ENCODE measurements at places on chromosomes 7 and 10. TPM values are rescaled to one million over a fixed set of nuclear protein-coding genes. Genes with fewer than 3 reads are reported as not detected.

Gene METTL2B
- total RNA-seq = 22.7 TPM

DNA sequence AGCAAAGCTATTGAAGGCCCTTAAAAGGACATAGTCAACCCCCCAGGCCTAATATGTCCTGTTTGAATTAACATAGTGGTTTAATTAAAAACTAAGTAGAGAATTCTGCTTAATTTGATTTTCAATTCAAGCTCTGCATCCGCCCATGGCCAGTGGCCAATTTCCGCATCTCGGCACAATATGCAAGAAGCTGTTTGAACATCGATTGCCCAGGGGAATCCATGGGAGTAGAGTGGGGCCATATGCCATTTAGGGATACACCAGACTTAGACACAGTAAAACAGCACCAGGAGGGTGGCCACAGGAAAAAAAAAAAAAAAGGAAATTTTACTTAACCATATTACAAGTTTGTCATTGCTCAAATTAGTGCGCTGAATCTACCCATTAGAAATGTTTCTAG is 100.4 kb downstream of the LMBR1 start:
- DNase-seq = no peak

DNA sequence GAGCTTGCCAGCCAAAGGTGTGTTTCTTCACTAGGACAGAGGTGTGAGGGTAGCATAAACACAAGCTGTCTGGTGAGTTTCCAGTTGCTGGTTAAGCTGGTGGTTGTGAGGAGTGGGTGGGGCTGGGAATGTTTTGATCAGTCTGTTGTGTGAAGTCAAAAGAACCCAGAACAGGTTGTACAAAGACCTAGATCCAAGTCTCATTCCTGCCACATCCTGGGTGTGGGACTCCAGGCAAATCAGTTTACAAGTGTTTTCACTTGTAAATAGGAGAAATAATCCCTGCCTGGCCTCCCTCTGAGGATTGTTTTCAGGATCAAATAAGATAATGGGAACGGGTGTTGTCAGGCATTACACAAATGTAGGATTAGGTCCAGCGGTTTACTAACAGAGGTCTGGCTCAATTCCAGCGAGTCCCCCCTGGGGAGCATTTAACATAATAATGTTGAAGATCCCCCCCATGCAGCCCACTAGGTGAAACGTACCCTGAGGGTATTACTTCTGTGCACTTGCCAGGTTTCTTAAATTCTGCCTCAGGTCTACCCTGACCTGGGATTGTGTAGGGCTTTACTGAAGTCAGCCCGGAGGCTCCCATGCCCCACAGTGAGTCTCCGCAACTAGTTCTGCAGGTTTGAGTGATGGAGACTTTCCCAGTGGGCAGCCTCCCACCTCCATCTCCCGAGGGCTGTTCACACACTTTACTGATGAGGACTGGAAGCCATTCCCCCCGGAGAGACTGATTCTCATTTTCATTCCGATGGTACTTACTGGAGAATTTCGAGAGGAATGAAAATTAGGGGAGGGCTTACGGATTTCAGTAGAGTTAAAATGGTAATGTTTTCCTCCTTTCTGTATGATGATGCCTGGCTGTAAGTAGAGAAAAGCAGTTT is 2.7 kb upstream of the FRAT2 start:
- no peak for DNase-seq

GRCh38 chr7:47453093-47454061 is 128.5 kb downstream of the TNS3 start:
- DNase-seq = peak; percentile 89

DNA sequence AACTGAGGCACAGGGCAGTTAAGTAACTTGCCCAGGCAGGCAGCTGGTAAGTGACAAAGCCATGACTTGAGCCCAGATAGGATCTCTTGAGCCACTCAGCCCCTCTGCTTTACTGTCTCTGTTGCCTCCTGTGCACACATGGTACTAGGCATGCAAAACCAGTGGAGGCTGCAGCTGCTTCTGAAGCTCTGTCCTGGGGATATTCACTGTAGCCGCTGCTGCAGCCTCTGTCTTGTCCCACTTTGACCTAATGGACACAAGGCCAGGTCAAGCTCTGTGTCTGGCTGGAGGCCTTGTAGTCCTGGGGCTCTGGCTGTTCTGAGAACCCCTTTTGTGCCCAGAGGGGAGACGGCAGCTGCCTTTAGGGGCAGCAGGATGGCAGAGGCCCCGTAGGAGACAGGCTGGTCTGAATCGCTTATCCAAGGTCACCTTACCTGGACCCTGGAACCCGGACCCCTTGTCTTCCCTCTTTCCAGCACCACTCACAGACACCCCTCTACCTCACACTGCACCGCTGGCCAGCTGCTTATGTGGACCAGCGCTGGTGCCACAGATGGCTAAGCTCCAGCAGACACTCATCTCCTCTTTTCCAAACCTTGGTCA is 57.6 kb downstream of the TSPAN15 start:
- DNase-seq = no peak

DNA sequence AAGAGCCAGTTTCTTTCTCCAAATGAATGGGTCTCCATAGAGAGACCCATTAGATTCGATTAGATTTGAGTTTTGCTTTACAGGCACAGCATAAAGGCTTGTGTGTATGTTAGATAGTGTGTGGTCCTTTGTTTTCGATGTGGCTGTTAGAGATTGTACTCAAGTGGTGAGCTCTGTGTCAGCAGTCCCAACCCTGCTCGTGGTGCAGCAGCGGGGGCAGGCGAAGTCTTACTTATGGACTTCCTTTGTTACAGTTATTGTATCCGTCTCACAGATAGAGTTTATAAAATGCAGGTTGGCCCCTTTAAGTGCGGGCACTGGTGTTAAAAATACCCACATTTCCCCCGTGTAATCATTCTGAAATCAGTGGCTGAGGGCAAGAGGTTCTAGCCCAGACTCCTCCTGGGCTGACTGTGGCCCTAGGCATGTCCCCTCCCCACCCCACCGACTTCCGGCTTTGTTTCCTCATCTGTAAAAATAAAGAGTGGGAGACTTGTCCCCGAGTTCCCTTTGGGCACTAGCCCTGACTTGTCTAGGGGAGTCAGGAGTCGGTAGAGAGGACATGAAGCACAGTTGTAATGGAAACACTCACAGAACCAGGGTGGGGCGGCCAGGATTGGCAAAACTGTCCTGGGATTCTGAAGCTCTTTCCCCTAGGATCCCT is 28.6 kb downstream of the MTURN start:
- no peak for DNase-seq

GRCh38 chr10:24988831-24989640 is 26.9 kb downstream of the ENKUR start:
- no peak for DNase-seq

GRCh38 chr7:47148536-47149207 is 433.2 kb downstream of the TNS3 start:
- DNase-seq = no peak

DNA sequence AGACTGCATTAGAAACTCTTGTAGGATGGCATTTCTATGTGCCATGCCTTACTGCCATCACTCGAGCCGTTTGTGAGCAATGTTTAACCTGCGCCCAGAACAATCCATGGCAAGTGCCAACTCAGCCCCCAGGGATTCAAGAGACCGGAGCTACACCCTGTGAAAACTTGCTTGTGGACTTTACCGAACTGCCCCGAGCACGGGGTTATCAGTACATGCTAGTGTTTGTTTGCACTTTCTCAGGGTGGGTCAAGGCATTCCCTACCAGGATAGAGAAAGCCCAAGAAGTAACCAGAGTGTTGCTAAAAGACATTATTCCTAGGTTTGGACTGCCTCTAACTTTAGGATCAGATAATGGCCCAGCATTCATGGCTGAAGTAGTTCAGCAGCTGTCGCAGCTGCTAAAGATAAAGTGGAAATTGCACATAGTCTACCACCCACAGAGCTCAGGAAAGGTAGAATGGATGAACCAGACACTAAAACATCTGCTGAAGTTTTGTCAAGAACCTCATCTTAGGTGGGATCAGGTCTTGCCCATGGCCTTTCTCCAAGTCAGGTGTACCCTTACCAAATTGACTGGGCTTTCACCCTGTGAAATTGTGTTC is 8.9 kb upstream of the CYREN start:
- no peak for DNase-seq

Gene NAT16
- not detected for total RNA-seq

DNA sequence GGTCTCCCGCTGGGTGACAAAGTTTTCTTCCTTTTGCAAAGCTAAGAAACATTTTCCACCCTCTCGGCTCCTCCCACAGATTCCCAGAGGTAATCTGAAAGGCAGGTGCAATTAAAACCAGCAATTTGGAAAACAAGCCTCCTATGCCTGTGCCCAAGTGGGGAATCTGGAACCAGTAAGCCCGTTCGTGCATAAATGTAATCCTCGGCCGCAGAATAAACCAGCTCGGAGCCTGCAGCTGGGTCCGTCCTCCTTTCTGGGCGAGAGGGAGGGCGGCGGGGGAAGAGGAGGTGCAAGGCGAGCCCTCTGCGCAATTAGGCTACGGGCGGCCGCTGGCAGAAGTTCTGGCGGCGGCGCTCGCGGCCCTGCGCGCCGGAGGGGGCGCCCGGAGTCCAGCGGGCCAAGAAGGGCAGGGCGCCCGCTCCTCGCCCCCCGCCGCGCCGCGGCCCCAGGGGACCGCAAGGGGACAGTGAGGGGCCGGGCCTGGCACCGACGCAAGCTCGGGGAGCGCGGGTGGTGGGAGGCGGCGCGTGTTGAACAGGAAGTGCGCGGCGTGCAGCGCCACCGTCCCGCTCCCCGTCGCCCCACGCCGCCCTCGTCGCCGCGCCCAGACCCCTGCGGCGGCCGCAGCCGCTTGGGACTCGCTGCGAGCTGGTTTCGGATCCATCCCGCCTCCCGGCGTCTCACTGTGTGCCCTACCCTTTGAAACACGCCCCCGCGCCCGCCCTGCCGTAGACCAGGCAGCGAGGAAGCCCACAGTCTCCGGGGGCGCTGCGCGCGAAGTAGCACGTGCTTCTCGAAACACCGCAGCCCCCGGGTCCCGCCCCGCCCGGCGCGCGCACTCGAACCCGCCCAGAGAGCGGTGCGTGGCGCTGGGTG is at the start of gene PRKAG2:
Gene PRKAG2, minus strand, starts transcription at position 217 of the 879 bp plus-strand sequence. CDS start 495 bp downstream, outside the sequence.
- peak; percentile 89 for DNase-seq

GRCh38 chr7:93973134-93973533 is 31.0 kb downstream of the BET1 start:
- no peak for DNase-seq

Gene LRRTM3
- total RNA-seq = 0.06 TPM

GRCh38 chr10:12587451-12587888 is 238.1 kb downstream of the CAMK1D start:
- DNase-seq = no peak

GRCh38 chr10:49407552-49408137 is 11.8 kb upstream of the DRGX start:
- DNase-seq = peak; percentile 84

- DNase-seq = no peak
Observed at GRCh38 chr7:113368256-113368655, 249.9 kb upstream of the SMIM30 start.

- DNase-seq = no peak
Observed at GRCh38 chr7:31145339-31145738, 93.2 kb downstream of the ADCYAP1R1 start.

DNA sequence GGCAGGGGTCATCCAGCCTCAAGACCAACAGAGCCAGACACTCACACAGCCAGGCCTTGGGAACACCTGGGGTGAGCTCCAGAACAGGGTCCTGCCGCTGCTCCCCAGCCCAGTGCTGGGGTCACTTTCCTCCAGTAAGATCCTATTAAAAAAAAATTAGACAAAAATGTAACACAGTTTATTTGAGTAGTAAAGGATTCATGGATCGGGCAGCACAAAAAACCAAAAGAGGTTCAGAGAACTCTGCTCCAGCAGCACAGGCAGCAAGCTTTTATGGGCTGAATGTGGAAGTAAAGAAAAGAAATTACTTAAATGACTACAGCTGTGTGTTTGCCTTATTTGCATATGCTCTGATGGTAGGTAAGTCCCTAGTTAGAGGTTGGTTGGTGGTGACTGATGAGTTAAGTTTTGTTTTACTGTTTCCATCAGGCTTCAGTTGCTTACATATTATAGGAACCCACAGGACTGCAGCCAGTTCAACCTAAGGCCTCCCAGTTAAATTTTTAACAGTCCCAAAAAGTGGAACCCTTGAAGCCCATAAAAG is 80.5 kb upstream of the FGFR2 start:
- DNase-seq = no peak

DNA sequence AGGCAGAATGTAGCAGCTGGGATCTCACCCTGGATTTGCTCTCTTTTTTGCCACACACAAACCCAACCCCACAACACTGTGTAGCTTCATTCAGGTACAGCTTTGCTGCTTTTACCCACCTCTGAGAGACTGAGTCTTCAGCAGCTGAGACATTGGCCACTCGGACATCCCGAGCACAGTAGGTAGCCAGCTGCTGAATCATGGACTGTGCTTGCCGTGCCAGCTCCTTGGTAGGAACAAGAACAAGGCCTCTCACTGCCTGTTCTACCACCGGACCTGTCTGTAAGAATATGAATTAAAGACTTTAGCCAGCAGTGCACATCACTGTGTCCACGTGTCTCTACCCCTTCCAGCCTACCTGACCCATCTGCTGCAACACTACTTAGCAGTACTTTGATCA is 937 bp downstream of the DDX56 start:
- no peak for DNase-seq

GRCh38 chr7:96674565-96674964 is 35.1 kb downstream of the SEM1 start:
- no peak for DNase-seq

GRCh38 chr7:73774923-73775322 is 4.9 kb upstream of the CLDN3 start:
- no peak for DNase-seq

DNA sequence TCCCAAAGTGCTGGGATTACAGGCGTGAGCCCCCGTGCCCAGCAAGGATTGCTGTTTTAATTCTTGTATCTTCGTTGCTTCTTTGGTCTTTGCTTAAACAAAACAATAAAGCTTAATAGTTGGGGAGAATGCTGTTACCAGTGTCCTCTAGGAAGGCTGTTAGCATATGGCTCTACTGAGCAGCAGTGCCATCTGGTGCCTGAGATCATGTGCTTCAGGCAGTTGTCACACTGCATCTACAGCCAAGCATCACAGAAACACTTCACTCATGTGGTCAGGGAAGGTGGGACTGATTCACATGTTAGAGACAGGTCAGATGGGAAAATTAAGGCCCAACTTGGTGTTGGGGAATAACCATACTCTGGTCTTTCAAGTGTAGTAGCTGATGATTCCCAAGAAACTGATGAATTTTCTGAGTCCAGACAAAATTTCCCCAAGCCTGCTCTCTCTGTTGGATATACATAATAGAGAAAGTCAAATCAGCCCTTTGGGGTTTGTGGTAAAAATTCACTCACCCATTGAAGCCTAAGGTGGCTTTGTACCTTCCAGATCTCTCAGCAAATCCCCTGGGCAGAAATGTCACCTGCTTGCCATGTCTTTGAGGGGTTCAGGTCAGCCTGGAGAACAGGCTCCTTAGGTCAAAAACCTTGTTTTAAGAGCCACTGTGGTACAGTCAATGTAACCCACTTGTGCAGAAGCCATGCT is 28.4 kb downstream of the UBE2D4 start:
- DNase-seq = no peak

DNA sequence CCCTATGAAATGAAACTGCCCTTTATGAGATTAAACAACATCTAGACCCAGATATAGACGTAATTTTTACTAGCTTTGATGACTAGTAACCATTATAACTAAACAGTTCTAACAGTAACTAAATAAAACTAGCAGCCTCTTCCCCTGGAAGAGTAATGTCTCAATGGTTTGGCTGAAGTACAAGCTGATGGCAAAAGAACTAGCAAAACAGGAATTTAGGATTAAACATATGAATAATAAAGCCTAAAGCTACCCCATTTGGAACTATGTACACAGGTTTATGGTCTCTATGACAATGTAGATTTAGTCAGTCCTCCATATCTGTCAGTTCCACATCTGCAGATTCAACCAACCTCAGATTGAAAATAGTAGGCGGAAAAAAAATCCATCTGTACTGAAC is 6.4 kb downstream of the DPY19L1 start:
- DNase-seq = no peak

GRCh38 chr10:43264344-43264964 is 2.4 kb downstream of the RASGEF1A start:
- DNase-seq = peak; percentile 67

GRCh38 chr7:93407239-93407638 is 167.3 kb downstream of the CALCR start:
- no peak for DNase-seq

Measured in aorta (tissue), 5 donors.